ENCODE measurements at places on chromosomes 7 and 10. TPM values are rescaled to one million over a fixed set of nuclear protein-coding genes. Genes with fewer than 3 reads are reported as not detected.
A peak's percentile ranks its signal among the peaks of the same experiment; 100 is the strongest.

MBL2 gene
- total RNA-seq, result not detected

- no peak for DNase-seq
These were observed 52.4 kb downstream of the MAPK8 start for GRCh38 chr10:48358838-48359237.

DNA sequence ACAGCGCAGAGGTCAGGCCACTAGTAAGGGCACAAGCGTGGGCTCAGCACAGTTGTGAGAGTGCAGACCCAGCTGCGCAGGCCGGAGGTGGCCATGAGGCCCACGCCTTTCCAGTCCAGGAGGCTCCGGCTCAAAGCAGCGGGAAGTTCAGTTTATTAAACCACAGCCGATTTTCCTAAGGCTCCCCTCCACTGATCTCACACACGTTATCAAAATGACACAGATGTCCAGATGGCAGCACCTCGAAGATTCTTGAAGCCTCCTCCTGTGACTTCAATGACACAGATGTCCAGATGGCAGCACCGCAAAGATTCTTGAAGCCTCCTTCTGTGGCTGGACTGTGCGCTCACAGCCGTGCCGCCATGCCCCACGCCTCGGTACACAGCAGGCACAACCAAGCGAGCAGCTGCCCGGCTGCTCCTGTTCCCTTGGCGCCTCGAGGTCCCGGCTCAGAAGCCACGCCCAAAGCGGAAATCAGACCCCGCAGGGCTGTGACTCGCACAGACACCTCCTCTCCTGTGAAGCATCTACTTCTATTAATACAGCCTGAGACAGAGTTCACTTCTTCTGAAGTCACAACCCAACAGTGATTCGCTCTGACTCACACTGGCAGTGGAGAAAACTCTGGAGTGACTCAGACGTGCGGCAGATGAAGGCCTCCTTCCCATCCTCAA is 122.7 kb downstream of the MAD1L1 start:
- peak; percentile 80 for DNase-seq

DNA sequence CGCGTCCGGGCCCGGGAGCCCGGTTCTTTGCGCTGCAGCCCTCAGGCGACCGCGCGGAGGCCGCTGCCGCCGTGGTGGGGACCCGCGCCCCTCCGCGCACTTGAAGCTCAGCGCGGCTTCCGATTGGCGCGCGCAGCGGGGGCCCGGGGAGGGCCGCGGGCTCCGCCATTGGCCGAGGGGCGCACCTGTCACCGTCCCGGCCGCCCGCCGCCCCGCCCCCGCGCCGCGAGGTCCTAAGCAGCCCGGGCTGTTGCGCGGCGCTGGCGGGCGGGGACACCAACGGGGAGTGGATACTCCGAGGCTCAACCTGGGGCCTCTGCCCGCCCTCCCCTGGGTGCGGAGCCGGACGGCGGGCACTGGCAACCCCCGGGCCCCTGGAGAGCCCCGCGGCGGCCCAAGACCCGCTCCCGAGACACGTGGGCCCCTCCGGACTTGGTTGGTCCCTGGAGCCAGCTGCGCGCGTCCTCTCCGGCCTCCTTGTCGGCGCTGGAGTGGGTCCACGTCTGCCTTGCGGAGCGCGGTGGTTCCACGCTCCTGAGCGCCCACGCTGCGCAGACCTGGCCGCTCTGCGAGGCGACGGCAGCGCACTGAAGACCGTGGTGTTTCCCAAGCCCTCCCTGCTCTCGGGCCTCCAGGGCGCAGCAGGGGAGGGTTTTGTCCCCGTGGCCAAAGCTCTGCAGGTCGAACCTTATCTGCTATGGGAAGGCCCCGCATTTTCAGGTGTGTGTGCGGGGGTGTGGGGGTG is at the start of gene MNX1:
MNX1 (minus strand) TSS at position 76 of the 745 bp plus-strand sequence. CDS start 313 bp downstream, outside the sequence.
- DNase-seq, result no peak

DNA sequence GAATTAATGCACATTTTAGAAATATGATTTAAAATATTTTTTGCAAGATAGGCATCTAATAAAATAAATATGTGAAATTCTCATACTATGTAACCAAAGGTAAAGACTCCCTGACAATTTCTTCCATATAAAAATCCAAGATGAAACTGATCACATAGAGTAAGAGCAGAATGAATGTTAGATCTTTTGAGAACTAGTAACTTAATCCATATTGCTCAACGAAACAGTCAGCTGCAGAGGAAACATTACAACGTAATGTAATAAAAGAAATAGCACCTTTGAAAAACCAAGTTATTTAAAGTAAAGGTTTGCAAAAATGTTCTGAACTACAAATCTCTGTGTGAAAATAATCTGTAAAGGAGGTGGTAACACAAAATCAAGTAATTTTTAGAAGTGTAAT is 28.8 kb downstream of the HACD1 start:
- DNase-seq, result no peak

DNA sequence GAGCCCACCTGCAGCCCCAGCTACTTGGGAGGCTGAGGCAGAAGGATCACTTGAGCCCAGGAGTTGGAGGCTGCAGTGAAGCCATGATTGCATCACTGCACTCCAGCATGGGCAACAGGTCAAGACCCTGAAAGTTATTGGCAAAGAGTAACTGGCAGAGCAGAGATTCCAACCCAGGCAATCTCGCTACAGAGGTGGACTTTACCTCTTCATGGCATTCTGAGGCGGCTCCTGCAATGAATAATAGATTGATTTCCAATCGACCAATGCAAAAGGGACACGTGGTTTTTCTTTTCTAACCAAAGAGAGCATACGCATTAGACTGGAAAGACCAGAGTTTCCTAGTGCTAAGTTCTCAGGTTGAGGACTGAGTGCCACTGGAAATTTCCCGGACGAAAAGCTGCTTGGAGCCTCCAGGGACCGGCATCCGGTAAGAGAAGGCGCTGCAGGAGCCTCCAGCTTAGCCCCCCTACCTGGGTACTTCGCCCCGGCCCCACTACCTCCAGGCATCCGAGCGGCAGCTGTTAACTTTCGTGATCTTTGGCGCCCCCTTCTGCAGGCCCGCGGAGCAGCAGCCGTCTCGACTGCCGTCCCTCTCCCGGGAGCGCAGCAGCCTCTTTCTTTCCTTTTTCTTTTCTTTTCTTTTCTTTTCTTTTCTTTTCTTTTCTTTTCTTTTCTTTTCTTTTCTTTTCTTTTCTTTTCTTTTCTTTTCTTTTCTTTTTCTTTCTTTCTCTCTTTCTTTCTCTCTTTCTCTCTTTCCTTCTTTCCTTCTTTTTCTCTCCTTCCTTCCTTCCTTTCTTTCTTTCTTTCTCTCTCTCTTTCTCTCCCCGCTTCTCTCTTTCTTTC is 4.1 kb downstream of the MBLAC1 start:
- DNase-seq, result peak; percentile 55

DNA sequence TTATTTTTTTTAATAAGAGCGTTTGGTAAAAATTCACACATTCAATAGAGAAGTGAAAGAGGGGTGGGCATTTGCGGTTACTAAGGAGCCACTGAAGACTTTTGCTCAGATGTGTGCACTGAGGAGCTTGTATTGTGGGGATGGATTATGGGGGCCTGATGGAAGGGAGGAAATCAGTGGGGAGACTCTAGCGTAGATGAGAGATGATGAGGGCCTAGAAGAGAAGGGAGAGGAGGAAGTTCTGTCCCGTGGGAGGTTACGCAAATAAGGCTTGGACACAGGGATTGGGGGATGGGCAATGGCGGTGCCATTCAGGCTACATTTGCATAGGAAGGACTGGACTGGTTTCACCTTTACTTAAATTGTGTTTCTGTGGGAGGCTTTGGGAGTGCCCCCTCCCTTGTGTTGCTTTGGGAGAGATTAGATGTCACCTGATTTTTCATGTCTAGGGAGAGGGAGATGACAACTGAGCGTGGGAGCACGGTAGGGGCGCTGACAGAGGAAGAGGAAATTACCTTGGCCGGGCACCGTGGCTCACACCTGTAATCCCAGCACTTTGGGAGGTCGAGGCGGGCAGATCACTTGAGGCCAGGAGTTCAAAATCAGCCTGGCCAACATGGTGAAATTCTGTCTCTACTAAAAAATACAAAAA is 2.2 kb upstream of the HIP1 start:
- no peak for DNase-seq

GRCh38 chr7:154928136-154929005 is 74.6 kb downstream of the PAXIP1 start:
- DNase-seq, result peak; percentile 98

SLC13A1 gene
- not detected for total RNA-seq

COL13A1 gene
- 6.0 TPM for total RNA-seq

GRCh38 chr10:110701617-110701971 is 57.5 kb downstream of the RBM20 start:
- no peak for DNase-seq

GRCh38 chr7:66281678-66282590 is 76.8 kb downstream of the TPST1 start:
- peak; percentile 96 for DNase-seq

AOAH gene
- total RNA-seq, result 0.74 TPM

DNA sequence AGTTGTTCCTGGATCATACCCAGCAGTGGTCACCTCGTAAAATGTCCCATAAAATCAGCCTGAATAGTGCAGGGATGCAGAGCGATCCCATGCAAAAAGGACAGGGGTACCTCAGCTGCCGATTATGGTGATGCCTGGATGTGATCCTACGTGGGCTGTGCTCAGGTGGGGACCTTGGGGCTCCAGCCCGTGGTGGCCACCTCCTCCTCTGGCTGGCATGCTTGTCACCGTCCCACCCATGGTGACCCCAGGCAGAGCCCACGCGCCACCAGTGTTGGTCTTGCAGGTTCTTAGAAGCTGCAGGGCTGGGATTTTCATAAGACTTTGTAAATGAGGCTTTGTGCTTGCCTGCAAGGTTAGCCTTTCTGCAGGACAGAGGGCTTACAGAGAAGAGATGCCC is 97.2 kb downstream of the GLRX3 start:
- DNase-seq, result no peak

DNA sequence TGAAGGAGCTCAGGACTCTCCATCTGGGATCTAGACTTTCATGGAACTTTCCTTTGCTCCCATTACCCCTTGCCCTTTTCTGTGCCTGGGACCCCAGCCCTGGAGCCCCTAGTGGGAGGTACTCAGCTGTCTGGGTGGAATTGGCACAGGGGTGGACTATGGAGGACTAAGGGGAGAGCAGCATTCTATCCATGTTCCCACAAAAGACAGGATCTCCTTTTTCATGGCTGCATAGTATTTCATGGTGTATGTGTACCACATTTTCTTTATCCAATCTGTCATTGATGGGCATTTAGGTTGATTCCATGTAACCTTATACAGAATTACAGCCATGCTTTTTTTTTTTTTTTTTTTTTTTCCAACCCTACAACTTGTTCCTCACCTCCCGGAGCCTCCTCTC is 89.1 kb downstream of the GALNT17 start:
- no peak for DNase-seq

TLX1 gene
- total RNA-seq, result not detected

DNA sequence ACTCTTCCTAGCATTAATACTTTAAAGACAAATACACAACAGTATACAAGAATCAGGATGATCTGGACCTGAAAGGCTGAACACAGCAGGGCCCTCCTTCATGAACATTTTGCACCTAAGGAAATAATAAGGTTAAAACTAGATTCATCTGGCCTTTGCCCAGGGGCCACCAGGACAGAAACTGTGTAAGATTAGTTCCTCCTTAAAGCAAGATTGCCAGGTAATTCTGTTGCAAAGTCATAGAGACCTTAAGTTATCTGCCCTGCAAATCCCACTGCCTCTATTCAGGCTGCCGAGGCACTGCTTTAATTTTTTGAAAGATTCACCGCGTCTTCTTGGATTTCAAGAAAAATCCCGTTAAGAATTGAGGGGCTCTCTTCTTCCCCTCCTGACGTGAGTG is 1.6 kb upstream of the KIAA1217 start:
- no peak for DNase-seq

DNA sequence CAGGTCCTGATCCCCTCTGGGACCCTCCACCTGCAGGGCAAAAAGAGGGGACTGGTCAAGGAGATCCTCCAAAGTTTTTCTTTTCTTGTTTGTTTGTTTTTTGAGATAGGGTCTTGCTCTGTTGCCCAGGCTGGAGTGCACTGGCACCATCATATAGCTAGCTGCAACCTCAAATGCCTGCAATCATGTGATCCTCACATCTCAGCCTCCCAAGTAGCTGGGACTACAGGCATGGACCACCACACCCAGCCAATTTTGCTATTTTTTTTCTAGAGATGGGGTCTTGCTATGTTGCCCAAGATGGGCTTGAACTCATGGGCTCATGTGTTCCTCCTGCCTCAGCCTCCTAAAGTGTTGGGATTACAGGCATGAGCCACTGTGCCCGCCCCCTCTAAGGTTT is 41.0 kb downstream of the EPHB4 start:
- DNase-seq, result no peak

DNA sequence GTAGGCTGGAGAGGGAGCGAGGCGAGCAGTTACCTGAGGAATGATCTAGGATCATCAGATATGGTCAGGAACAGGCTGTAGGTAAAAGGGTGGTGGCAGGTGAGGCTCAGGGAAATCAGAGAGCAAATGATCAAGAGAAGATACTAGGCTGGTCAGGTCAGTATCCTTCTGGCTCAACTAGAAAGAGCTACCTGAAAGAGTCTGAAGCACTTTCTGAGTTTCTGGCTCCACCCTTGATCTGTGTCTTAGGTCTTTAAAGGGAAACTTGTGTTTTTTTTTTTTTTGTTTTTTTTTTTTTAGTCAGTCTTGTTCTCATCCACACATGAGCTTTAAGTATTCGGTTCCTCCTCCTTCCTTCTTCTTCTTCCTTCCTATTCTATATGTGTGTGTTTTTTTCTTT is 10.5 kb downstream of the ADAM22 start:
- no peak for DNase-seq
